ENCODE measurements at places on chromosomes 2 and 18.

GRCh38 chr2:180319586-180320405 is 312.7 kb upstream of the CWC22 start:
- DNase-seq, result peak; percentile 27

- no peak for DNase-seq
These were observed 36.1 kb upstream of the TXNDC2 start for GRCh38 chr18:9849407-9850283.

DNA sequence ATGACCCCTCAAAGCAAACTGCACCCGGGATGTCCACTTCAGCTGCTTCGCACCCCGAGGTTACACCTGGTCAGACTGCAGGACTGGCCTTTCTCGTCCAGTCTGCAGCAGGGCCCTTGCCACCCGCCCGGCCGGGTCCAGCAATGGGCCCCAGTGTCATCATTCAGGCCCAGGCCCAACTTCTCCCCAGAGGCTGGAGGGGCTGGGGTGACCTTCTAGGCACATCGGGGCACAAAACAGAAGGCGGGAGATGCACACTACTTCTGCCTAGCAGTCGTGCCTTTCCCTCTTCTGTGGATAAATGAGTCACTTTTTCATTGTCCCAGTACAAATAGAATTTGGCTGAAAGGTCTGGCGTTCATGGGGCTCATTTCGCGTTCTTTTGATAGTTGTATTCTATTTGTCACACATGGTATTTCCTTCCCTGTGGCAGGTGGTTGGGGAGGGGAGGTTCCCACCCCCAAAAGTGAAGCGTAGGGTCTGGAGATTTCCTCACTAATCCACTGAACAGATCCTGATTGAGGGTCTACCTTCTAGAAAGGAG is 56.9 kb upstream of the ID2 start:
- no peak for DNase-seq

- DNase-seq, result no peak
These were observed 66.9 kb downstream of the LTBP1 start for GRCh38 chr2:33013684-33014110.

GRCh38 chr2:241461693-241462677 is 46.4 kb downstream of the STK25 start:
- DNase-seq, result no peak

DNA sequence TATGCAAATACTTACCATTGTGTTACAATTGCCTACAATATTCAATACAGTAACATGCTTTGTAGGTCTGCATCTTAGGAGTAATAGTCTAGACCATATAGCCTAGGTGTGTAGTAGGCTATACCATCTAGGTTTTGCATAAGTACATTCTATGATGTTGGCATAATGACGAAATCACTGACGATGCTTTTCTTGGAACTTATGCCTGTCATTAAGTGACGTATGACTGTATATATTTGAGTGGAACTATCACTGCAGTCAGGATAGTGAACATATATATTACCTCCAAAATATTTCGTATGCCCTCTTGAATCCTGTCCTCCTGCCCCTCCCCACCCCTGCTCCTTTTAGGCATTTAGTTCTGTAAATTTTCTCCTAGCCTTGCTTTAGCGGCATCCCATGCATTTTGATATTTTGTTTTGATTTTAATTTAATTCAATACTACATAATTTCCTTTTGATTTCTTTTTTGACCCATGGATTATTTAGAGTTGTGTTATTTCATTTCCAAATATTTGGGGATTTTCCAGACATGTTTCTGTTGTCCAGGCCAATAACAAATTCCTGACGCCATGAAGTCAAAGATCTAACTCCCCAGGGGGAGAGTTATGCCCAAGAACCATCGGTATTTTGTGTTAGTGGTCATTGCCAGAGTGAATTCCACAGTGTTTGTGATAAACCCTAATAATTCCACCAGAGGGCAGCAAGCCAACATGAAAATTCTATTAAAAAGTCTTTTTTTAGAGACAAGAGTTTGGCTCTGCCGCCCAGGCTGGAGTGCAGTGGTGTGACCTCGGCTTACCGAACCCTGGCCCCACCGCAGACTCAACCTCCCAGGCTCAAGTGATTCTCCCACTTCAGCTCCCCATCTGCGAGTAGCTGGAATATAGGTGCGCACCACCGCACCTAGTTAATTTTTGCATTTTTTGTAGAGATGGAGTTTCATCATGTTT is 24.2 kb upstream of the CASP8 start:
- DNase-seq, result peak; percentile 83

GRCh38 chr2:163475815-163476214 is 260.0 kb downstream of the FIGN start:
- DNase-seq, result no peak

DNA sequence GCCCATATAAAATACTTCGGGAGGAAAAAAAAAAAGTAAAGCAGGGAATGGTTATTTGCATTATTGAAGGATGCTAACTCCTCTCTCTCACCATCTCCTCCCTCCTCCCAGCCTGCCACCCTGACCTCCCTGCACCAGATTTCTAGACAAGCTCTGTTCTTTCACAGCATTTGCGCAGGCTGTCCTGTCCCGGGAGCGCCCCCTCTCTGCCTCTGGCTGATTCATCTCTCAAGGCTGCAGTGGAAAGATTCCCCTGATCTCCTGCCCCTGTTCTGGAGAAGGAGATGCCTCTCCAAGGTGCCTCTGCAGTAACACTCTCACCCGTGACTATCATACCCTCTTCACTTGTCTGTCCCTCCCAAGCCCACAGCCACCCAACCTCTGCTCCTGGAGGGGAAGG is 38.5 kb downstream of the COL4A4 start:
- no peak for DNase-seq

- no peak for DNase-seq
These were observed 45.2 kb downstream of the FAM168B start for GRCh38 chr2:131047920-131048560.

DNA sequence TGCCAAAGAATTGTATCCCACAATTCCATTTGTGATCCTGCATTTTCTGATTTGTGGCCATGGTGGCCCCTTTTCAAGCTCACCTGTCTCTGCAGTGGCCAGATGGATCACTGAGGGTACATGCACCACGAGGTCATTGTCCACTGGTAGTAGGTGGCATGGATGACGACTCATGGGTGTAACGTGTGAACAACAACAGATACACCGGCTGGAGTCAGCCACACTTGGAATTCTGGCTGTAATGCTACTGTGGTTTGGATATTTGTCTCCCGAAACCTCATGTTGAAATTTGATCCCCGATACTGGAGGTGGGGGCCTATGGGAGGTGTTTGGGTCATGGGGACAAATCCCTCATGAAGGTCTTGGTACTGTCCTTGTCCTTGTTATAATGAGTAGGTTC is 102.2 kb upstream of the TAF1B start:
- no peak for DNase-seq

DNA sequence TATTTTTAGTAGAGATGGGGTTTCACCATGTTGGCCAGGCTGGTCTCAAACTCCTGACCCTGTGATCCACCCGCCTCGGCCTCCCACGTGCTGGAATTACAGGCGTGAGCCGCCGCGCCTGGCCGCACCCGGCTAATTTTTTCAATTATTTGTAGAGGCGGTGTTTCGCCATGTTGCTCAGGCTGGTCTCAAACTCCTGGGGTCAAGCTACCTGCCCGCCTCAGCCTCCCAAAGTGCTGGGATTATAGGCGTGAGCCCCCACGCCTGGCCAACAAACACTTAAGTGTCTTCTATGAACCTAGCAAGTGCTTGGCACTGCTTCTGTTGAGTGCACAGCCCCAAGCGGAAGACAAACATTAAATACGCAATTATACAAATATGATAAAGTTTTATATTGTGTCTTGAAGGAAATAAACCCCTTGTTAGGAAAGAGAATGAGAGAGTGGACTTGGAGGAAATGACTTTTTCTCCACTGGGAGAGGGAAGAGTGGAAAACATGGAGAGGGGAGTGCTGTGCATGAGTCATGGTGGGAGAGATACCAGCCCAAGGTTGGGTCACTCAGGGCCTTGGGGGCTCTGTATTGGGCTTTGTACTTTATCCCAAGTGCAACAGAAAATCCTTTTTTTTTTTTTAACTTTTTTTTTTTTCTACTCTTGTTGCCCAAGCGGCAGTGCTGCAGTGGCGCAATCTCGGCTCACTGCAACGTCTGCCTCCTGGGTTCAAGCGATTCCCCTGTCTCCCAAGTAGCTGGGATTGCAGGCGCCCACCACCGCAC is 41.4 kb upstream of the ACTR2 start:
- DNase-seq, result no peak

- peak; percentile 76 for DNase-seq
These were observed 24.1 kb downstream of the PSMG2 start for GRCh38 chr18:12726774-12727550.

DNA sequence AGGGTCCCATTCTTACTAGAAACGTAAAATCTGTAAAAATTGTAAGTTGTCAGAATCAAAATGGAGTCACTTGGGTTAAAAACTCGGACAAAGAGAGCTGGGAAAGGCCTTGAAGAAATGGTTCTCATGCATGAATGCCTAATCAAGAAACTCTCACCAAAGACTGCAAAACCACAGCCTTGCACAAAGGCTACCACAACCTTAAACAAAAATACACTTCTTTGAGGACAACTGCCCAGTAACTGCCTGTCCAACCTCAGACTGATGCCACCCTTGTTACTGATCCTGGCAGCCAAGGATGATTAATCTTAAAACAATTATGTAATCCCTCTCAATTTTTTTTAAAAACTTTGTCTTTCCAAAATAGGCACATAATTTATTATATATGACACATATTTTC is 299.3 kb downstream of the CCDC85A start:
- DNase-seq, result no peak

- no peak for DNase-seq
These were observed 17.5 kb upstream of the TBC1D8 start for GRCh38 chr2:101168706-101169105.

DNA sequence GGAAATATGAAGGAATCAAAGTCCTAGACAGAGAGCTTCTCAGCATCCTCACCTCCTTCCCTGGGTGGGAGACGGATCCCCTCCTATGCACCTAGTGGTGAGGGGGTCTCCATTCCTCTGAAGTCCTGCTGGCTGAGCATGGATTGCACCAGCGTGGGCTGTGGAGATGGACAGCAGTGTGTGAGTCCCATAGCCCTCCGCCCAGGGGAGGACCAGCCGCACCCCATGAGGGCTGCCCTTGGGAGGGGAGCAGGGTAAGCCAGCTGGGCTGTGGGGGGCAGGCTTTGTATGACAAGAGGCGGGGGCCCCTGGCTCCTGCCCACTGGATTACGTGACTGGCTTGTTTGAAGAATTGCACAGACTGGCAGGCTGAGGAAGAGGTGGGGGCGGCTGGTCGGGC is 768.2 kb downstream of the GALR1 start:
- no peak for DNase-seq

DNA sequence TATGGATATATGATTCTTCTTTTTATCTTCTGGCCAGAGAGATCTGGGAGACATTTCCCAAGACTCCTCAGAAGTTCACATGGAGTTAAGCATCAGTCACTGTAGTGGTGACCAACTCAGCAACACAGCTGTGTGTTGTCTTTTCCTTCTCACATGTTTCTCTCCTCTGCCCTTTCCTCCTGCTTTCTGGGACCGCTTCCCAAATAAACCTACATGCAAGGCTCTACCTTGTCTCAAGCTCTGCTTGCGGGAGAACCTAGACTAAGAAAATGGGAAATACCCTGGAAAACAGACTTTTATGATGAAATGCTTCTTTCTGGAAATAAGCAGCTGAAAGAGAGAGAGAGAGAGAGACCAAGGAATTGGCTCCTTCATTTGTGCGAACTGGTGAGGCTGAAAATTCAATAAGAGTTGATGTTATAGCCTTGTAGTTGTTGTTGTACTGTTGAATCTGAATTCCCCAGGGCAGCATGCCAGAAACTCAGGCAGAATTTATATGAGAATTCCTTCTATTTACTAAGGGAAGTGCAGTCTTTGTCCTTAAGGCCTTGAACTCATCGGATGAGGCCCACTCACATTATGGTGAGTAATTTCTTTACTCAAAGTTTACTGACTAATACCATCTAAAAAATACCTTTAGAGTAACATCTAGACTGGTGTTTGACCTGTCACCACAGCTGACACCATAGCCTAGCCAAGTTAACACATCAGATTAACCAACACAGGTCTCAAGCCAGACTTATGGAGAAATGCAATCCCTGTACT is 22.7 kb upstream of the DSC1 start:
- no peak for DNase-seq

- DNase-seq, result no peak
These were observed 522.9 kb downstream of the ZEB2 start for GRCh38 chr2:143996974-143997373.

DNA sequence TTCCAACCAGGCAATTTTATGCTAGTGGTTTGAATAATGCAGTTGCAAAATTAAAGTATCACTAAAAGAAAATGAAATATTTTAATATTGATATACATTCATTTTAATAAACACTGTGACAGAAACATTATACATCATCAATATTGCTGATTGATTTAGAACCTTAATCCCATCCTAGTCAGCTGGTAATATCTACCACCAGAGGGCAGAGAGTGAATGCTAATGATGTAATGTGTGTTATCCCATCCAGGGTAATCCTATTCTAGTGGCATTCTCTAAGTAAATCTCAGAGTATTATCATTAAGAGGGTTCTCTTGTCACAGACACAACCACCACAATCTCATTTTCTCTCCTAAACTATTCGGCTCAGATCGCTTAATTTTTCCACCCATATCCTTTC is 477.4 kb downstream of the CPS1 start:
- DNase-seq, result no peak

Data from OCI-LY7 (cell line).